ENCODE measurements at places on chromosomes 6 and 20. TPM values are rescaled to one million over a fixed set of nuclear protein-coding genes. Genes with fewer than 3 reads are reported as not detected.

Gene SAPCD1
- total RNA-seq: 0.69 TPM

Gene SLC18B1
- 23.1 TPM for total RNA-seq

Gene PCK1
- total RNA-seq: 0.15 TPM

Gene KCNK17
- total RNA-seq: not detected

Gene PARD6B
- 31.3 TPM for total RNA-seq

Gene BCKDHB
- total RNA-seq: 15.6 TPM

Gene ORC3
- total RNA-seq: 24.7 TPM

Gene SNRPB2
- total RNA-seq: 61.3 TPM

Gene CFB
- total RNA-seq: 24.3 TPM

Gene MGME1
- total RNA-seq: 7.8 TPM

Gene SNAP25
- 0.35 TPM for total RNA-seq

Gene PAX1
- 0.10 TPM for total RNA-seq

Gene SLC52A3
- total RNA-seq: 1.9 TPM

Gene OPN5
- total RNA-seq: under 0.01 TPM

Gene PYGB
- total RNA-seq: 129 TPM

Gene SRF
- 20.9 TPM for total RNA-seq

Gene SIRT5
- 12.8 TPM for total RNA-seq

Gene PTGIS
- 7.1 TPM for total RNA-seq

Gene PAK1IP1
- total RNA-seq: 31.3 TPM

Gene HDGFL1
- not detected for total RNA-seq

Gene C4A
- total RNA-seq: 42.4 TPM

Gene MLIP
- 0.15 TPM for total RNA-seq

Gene SRSF12
- 5.7 TPM for total RNA-seq

Gene MATN4
- total RNA-seq: not detected

Gene WFDC5
- total RNA-seq: not detected

Gene DEFB124
- total RNA-seq: not detected

Gene HCK
- not detected for total RNA-seq

Gene CNPY3
- 66.7 TPM for total RNA-seq

Gene CASS4
- not detected for total RNA-seq

Gene TRIM31
- total RNA-seq: not detected

Gene HLA-G
- 1.7 TPM for total RNA-seq

Gene BCL2L1
- 182 TPM for total RNA-seq

Gene CCN5
- total RNA-seq: 0.10 TPM

Gene HLA-DQB1
- total RNA-seq: 1.8 TPM

Gene ARMH2
- total RNA-seq: not detected

Gene RAE1
- 22.4 TPM for total RNA-seq

Gene RNF217
- total RNA-seq: 14.6 TPM

Gene PDYN
- total RNA-seq: not detected

Gene TSPO2
- total RNA-seq: not detected

Gene GPR31
- not detected for total RNA-seq

Gene LZTS3
- total RNA-seq: 21.7 TPM

Gene PPIL1
- total RNA-seq: 29.6 TPM

Gene AVP
- not detected for total RNA-seq

Gene NKX2-4
- total RNA-seq: not detected

Gene COL12A1
- total RNA-seq: 44.6 TPM

Gene NMBR
- total RNA-seq: 0.10 TPM

Gene OPRM1
- total RNA-seq: not detected

Gene ZNF391
- 6.6 TPM for total RNA-seq

Gene ADAM33
- 0.10 TPM for total RNA-seq

Gene OTOR
- total RNA-seq: not detected

Gene LY86
- total RNA-seq: not detected

Gene BCAS1
- 0.17 TPM for total RNA-seq

Gene TBX18
- total RNA-seq: 2.4 TPM

Gene PKHD1
- total RNA-seq: 67.1 TPM

Gene BFSP1
- total RNA-seq: 2.3 TPM

Gene EYA2
- total RNA-seq: not detected

Gene SNX21
- 26.9 TPM for total RNA-seq

Gene CST2
- total RNA-seq: not detected

Gene ME1
- 45.3 TPM for total RNA-seq

Gene PCMT1
- 157 TPM for total RNA-seq

All from renal cortical epithelial cell (primary cell).